ENCODE measurements at places on chromosomes 3 and 15.

GRCh38 chr3:11367143-11367693 lies 95.0 kb downstream of the ATG7 start:
- DNase-seq, result no peak

DNA sequence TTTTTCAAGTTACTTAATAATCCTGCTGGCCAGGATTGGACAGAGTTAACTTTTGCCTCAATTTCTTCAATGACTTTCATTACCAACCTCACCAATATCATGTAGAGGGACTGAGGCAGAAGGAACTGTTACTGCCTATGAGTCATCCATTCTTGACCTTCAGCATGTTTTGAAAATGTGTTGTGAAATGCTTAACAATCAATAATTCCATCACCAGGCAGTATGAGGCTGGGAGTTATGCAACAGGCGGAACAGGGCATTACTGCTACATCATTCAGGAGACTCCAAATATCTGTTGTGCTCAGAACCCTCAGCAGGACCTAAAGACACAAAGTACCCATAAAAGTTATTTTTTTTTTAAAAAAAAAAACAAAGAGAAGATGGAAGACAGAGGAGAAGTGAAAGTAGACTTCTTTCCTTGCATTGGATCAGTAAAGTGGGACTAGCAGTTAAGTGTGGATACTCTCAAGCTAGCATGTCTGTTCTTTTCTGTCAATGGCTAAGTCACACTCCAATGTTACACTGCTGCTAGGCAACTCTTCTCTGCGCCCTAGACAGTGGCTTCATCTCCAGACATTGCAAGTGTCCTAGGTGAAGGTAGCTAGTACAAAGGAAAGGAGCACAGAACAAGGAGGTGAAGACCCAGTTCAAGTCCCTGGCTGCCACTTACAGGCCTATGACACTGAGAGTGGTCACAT lies 184.9 kb upstream of the LPP start:
- no peak for DNase-seq

- DNase-seq, result no peak
These were observed 325.2 kb downstream of the DIPK2A start for GRCh38 chr3:144296808-144297207.

DNA sequence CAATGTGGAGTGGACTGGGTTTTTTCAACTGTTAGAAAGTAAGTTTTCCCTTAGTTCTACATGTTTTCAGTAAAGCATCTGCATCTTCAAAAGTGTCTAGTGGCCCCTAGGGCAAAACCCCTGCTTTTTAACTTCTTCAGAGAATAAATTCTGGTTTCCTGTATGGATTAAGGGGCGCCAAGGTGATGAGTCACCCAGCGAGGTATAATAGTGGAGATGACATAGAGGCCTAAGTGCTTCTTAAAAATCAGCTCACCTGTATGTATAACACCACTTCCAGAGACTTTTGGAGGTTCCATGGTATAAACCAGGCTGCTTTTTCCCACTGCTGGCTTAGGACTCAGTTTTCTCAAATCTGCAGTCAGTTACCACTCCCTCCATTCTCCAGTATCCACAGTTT lies 68.9 kb downstream of the SYN2 start:
- DNase-seq, result no peak

GRCh38 chr3:170228093-170228766 lies 6.0 kb downstream of the PRKCI start:
- no peak for DNase-seq

DNA sequence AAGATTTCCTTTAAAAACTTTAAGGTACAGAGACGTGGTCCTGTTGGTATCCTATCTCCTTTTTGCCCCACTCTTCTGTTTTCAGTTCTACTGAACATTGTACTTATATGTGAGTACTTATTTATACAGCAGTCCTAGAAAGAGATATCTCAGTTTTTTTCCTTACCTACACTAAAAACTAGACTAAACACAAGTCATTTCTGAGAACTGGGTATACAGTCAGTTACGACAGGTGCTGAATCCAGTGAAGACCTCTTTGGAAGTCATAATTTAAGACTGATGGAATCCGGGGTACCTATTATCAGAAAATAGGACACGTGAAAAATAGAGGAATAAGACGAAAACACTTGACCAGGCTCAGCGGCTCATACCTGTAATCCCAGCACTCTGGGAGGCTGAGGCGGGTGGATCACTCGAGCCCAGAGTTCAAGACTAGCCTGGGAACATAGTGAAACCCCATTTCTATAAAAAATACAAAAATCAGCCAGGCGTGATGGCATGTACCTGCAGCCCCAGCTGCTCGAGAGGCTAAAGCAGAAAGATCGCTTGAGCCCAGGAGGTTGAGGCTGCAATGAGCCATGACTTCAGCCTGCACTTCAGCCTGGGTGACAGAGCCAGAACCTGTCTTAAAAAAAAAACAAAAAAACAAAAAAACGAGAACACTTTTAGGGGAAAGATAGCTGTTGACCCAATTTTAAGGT lies 76.3 kb downstream of the KLHL25 start:
- DNase-seq, result no peak

Data from SW 1271 (cell line).